ENCODE measurements at places on chromosomes 1 and 21.

- DNase-seq = peak; percentile 75
Observed at GRCh38 chr1:36187800-36188593, 32.0 kb downstream of the MAP7D1 start.

DNA sequence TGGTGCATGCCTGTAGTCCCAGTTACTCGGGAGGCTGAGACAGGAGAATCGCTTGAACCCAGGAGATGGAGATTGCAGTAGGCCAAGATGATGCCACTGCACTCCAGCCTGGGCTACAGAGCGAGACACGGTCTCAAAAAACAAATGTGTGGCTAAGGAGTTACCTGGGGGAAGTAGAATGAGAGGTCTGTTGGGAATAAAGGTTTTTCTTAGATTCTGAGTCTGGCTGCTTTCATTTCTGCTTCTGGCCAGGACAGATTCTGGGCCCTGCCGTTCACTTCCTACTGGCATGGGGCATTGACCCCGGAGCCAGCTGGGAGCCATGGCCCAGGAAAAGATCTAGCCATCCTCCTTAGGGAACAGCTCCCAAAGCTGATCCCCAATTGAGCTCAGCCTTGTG lies 420 bp upstream of the DCDC2B start:
- DNase-seq = no peak

GRCh38 chr1:239985044-239985443 lies 106.6 kb upstream of the FMN2 start:
- no peak for DNase-seq

DNA sequence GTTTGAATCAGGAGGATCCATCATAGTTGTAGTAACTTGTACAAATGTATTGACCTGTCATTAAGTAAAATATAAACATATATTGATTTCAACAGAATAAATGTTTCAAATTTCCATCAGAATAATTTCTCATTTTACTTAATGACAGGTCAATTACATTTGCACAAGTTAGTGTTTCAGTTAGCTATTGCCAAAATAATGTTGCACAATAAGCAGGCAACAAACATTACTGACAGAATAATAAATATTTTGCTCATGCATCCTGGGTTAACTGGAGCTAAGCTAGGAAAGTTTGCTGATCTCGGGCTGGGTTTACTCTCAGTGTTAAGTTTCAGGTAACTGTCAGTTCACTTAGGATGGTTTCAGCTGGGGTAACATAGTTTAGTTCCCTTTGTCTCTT lies 822.4 kb downstream of the KCNT2 start:
- no peak for DNase-seq

GRCh38 chr1:24955161-24955560 lies 25.1 kb upstream of the RUNX3 start:
- peak; percentile 76 for DNase-seq

DNA sequence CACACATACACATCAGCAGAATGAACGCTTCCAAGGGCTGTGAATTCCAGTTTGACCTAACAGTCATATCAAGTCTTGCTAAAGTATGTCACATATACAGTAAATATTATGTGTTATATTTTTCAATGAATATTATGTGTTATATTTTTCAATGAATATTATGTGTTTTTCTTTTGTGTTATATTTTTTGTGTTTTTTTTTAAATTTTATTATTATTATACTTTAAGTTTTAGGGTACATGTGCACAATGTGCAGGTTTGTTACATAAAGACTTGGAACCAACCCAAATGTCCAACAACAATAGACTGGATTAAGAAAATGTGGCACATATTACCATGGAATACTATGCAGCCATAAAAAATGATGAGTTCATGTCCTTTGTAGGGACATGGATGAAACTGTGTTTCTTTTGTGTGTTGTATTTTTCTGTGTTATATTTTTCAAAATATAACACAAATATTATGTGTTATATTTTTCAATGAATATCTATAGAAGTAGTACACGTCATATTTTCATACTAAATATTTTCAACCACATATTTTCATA lies 35.5 kb downstream of the TTC13 start:
- DNase-seq = no peak

GRCh38 chr1:52402860-52403240 lies 1.4 kb downstream of the ORC1 start:
- no peak for DNase-seq

GRCh38 chr21:45611939-45612664 lies 31.4 kb upstream of the PCBP3 start:
- no peak for DNase-seq

GRCh38 chr1:175250027-175250426 lies 57.5 kb upstream of the KIAA0040 start:
- DNase-seq = no peak

DNA sequence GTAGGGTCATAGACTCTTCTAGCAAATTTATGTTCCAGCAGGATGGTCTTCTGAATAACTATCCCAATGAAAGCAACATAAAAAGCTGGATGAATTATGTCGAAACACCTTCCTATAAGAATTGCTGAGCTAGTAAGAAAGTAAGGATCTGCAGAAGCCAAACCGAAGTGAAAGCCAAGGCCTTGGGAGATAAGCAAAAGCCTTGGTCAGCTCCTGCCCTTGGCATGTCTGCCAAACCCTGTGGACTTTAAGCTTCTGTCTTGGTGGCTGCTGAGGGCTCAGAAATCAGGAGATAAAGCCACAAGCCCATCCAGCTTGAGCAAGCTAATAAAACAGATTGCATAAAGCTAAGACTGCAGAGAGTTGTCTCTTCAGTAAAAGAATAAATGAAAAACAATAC lies 81.2 kb upstream of the KCND3 start:
- DNase-seq = no peak

DNA sequence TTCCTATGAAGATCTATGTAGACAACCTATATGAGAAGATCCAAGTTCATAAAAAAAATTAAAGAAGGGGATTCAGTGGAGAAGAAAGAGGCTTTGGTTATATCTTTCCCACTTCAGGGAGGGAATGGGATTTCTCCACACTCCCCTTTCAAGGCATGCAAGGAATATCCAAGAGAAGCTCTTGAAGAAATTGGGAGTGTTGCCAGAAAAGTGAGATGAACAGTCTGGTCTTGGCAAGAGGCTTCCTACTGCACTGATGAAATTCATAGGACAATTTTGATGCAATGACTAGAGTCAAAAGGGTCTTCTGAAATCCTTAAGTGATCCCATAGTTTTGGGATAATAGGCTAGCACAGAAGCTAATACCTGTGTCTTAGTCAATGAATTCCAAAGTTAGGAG lies 153.0 kb downstream of the KCTD3 start:
- no peak for DNase-seq

- DNase-seq = no peak
Observed at GRCh38 chr1:185668013-185668412, 66.2 kb upstream of the HMCN1 start.

Measured in stimulated activated CD4-positive, alpha-beta T cell treated with anti-CD3 and anti-CD28 coated beads, Interleukin-12 subunit alpha, Interleukin-12 subunit beta, amount 100 ng/mL, for 48 hours (primary cell).